ENCODE measurements at places on chromosomes 3 and 15. TPM values are rescaled to one million over a fixed set of nuclear protein-coding genes. Genes with fewer than 3 reads are reported as not detected.

DNA sequence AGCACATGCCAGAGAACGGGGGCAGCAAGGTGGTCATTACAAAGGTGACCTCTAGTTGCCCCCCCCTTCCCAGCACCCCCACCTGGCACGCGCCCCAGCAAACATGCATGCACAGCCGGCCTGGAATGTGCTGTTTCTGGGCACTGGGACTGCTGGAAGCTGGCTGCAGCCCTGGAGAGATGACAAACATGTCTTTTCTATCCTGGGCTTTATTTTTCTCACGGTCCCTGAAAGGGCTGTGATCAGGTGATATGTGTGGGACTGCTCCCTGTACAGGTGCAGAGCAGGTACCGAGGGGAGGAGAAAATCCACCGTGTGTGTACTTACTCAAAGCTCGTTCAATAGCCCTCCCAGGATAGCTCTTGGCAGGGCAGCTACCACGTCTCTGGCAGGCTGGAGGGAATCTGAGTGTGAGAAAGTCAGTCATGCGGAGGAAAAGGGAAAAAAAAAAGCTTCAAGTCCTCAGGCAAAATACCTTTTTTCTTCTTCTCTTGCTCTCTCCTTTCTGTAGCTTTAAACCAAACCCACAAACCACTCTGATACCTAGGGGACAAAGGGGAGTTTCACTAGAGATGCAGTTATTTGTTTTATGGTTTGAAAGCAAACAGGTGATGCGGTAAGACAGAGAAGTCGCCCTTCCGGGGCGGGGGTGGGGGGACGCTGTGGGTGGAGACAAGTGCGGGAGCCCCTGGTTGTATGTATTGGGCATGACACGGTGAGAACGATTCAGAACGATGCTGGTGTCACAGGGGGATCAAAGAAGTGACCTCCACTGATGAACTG, 5.0 kb upstream of the HES1 start:
- DNase-seq, result peak; percentile 93

GRCh38 chr3:24396338-24396737, 98.3 kb downstream of the THRB start:
- DNase-seq, result no peak

DNA sequence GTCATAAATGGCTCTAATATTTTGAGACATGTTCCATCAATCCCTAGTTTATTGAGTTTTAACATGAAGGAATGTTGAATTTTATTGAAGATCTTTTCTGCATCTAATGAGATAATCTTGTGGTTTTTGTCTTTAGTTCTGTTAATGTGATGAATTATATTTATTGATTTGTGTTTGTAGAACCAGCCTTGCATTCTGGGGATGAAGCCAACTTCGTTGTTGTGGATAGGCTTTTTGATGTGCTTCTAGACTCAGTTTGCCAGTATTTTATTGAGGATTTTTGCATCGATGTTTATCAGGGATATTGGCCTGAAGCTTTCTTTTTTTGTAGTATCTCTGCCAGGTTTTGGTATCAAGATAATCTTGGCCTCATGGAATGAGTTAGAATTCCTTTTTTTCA, 72.0 kb upstream of the CD96 start:
- DNase-seq, result no peak

DNA sequence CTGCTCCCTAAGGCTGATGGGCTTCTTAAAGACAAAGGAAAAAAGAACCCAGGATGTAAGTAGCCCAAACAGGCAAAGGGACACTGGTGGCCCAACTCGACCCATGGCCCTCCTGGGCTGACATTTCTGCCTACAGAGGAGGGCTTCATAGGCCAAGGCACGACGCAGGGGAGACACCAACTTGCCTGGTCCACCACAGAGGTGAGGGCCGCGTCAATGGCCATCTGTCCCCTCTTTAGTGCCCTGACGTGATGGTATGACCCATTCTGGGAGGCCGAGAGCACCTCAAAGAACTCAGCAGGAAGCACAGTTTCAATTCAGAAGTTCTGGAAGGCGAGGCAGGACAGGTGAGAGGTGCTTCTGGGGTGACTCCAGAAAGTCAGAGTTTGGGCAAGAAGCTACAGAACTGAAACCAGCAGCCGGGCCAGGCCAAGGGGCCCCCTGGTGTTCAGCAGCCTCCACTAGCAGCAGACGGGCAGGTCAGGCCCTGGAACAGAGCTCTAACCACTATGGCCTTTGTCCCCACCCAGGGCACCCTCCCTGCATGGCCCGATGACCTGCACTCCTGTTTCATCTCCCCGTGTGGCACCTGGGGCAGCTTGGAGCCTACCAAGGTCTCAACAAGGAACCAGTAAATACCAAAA, 45.1 kb downstream of the HMCES start:
- no peak for DNase-seq

- no peak for DNase-seq
Measured at GRCh38 chr3:126998320-126998719, 15.4 kb downstream of the PLXNA1 start.

DNA sequence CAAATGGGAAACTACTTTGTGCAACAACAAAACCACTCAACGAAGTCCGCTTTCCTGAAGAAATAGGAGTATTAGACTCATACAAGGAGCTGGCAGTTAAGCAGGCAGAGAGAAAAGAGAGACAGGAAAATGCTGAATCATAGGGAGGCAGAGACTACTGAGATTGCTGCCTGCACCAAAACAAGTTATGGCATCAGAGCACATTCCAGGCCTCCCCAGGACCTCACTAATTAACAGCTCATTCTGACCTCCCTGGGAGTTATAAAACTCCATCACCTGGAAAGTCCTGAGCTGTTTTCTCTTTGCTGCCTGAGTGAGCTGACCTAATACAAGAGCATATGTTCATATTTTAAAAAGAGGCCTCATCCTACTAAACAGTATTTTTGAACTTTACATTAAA, 741.0 kb downstream of the MCTP2 start:
- DNase-seq, result peak; percentile 1

SH3GL3 gene
- 0.27 TPM for total RNA-seq

DNA sequence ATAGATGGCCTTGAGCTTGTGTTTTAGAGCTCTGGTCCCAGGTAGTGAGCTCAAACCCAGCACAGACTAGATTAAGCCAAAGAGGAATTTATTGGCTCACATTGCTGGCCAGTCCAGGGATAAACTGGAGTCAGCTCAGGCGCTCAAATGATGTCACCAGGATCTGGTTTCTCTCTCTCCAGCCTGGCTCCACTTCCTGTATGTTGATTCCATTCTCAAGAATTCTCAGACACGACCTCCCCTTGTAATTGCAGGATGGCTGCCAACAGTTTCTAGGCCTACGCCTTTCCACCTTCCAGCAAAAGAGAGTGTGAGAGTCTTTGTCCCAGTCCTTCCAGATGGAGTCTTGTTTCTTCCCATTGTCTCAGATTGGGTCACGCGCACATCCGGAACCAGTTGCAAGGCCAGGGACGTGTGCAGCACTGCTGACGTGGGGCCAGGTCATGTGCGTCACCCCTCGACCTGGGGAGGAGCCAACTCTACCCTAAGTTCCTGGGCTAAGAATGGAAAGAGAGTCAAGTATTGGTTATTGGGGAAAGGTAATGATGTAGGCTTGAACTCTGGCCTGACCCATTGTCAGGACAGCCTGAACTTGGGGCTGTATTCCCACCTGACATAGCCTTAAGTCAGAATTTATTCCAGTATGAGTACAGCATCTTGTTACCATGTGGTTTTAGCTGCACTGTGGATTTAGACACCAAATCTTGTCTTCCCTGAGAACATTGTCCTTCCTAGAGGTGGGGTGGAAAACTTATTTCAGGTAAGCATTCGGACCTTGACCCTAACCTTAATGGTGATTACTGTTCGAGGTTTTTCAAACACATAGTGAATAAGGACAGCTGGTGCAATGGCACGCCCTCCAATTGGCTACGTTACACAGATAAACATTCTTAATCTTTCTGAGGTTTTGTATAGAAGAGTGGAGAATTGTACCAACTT, 31.6 kb downstream of the CACNA1D start:
- no peak for DNase-seq

ABHD6 gene
- 11.6 TPM for total RNA-seq

GRCh38 chr3:100131241-100131640, 16.9 kb upstream of the FILIP1L start:
- DNase-seq, result no peak

DNA sequence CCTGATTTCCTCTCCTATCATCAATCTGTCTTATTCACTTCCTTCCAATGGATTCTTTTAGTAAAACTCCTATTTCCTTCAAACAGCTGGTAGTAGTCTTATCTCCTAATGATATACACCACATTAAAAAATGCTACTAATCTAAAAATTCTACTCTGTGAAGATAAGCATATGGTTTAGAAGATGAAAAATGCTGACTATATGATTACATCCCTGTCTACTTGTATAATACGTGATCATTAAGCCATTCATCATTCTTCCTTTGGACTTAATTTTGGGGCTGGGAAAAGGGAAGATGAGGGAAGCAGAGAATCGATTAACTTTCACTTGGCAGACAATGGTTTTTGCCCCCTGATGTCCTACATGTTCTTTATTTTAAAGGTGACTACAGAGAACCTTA, 453.1 kb downstream of the NSUN3 start:
- DNase-seq, result no peak

- DNase-seq, result peak; percentile 67
Measured at GRCh38 chr3:72143322-72143721, 358.4 kb upstream of the PROK2 start.

DNA sequence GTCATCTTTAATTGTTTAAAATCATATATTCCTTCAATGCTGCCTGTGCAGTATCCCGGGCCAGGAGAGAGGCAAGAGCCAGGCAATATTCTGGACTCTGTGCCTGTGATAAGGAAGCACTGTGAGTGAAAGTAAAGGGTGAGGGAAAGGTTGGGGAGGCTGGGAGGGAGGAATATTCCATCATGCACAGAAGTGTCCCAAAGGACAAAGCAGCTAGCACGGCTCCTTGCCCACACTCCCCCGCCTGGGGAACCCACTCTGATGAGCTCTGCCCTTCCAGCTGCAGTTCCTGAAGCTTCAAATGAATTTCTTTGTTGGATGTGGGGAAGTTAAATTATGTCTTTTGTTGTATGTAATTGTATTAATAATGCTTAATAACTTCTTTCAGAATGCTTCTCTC, 1.5 kb upstream of the PRICKLE2 start:
- DNase-seq, result no peak

DNA sequence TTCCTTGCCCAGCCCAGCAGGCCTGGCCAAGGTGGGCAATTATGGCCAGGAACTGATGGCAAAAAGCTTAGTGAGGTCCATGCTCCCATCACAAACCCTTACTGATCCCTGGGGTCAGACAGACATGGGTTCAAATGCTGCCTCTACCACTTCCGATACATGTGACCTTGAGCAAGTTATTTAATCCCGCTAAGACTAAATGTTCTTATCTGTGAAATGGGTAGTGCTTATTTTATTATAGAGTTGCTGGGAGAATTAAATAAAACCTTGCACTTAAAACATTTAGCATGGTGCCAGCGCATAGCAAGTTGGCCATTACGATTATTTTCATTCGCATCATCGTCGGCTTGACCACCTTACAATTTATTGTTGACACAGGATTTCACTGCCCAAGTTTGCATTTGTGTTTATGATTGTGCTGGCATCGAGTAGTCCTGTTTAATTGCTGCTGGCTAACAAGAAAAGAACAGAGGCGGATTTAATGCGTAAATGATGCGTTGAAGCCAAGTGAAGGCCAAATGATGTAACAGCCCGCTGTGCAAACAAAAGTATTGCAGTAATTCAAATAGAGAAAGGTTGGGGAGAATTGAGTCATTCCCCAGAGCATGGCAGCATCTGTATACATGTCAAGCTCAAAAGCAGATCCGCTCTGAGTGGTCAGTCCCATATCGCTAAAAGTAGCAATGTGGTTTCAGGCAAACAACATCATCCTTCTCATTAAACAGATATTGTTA, 7.3 kb upstream of the FURIN start:
- no peak for DNase-seq

DNA sequence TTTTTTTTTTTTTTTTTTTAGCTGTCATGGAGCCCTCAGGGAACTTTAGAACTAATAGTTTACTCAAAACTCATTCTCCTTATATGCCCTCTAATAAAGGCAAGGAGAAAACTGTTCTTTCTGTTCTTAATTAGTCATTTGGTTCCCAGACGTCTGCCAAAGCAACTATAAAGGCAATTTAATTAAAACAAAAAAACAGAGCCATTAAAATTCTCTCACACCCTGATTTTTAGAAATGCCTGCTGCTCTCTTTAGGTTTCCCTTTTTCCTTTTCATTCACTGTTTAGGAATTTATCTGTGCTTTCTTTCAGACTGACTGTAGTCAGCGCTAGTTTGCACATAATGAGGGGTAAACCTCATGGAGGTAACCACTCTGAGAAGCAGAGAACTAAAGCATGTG, 463.6 kb upstream of the THRB start:
- no peak for DNase-seq

LHFPL4 gene
- 0.05 TPM for total RNA-seq

KCNMB2 gene
- 7.9 TPM for total RNA-seq

SLC28A1 gene
- total RNA-seq, result not detected
